ENCODE measurements at places on chromosomes 6 and 20.

DNA sequence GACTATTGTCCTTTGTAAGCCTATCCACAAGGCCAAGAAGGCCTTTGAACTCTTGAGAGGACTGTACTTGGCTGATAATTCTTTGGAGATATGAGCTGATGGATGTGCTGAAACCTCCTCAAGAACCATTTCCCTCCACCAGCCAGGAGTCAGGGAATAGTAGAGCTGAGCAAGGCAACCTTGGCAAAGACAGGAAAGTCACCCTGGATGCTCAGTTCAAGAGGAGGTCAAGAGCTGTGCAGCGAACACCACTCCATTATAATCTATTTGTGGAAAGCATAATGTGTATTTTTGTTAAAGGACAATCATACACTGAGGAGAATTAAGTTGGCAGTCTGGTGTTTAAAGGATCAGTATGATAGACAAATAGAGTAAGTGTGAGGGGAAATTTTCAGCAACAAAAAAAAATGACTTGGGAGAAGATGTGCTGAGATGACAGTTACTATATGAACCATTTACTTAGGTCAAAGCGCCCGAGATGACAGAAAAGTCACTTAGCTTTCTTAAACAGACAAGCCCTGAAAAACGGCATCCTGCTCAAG lies 177.2 kb upstream of the COL21A1 start:
- no peak for DNase-seq

DNA sequence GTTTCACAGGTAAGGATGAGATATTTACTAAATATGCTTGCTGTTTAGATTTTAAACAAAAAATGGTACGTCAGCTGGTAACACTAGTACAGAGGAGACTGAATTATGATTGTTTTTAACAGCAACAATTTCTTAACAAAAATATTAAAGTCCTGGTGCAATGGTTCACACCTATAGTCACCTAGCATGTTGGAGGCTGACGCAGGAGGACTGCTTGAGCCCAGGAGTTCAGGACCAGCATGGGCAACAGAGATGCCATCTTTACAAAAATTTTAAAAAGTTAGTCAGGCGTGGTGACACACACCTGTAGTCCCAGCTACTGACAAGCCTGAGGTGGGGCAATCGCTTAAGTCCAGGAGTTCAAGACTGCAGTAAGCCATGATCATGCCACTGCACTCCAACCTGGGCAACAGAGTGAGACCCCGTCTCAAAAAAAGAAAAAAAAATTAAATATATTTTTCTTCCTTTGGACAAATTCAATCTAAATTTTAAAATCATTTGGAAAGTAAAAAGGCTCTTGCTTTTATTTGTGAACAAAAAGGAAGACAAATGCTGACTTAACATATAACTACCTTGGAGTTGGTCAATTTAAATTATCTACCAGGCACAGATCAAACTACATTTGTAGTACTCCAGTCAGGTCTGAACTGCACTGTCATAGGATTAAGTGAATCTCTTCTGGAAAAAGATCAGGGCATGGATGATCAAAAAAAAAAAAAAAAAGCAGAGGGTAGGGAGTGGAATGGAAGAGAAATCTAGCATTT lies 38.2 kb upstream of the RUNX2 start:
- DNase-seq = no peak

GRCh38 chr20:63215101-63216040 lies 560 bp downstream of the YTHDF1 start:
- DNase-seq = peak; percentile 72

DNA sequence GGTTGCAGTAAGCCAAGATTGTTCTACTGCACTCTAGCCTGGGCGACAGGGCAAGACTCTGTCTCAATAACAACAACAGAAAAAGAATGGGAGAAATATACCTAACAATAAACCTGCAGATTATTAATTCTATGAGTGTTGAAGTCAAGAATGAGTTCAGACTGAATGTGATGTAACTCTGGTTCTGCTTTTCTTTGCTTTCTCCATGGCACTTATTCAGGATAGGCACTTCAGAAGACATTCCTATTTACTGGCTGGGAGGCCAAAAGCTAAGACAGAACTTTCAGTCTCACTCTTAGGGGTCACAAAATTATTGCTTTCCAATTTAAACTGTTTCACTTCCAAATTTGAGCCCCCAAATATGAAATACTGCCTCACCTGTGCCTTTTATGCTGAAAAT lies 15.7 kb upstream of the PRIM2 start:
- DNase-seq = no peak

DNA sequence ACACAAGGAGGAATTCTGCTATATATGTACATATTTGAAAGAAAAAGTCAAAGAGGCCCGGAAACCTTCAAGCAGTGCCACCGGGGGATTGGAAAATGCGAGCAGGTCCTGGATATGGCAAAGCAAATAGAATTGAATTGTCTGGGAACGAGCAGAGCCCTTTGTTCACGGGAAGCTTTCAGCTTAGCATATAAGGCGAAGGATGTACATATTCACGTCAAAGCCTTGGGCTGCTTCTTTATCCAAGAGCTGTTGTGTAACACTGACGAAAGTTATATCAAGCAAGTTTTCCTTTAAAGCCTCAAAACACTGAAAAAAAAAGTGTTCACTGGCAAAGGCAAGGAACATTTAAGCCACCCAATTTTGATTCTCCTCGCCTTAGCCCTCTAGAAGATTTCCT lies 171.0 kb downstream of the GPX5 start:
- no peak for DNase-seq

- DNase-seq = no peak
These were observed 2.8 kb upstream of the COX7A2 start for GRCh38 chr6:75246386-75246785.

GRCh38 chr6:144346719-144347447 lies 61.7 kb downstream of the UTRN start:
- peak; percentile 13 for DNase-seq

- peak; percentile 77 for DNase-seq
These were observed 120.2 kb downstream of the MBOAT1 start for GRCh38 chr6:20092071-20092566.

- DNase-seq = peak; percentile 93
These were observed at the start of gene PYGB for GRCh38 chr20:25247956-25248785. PYGB (plus strand) TSS chr20:25248085; CDS start chr20:25248179, 94 bp downstream.

DNA sequence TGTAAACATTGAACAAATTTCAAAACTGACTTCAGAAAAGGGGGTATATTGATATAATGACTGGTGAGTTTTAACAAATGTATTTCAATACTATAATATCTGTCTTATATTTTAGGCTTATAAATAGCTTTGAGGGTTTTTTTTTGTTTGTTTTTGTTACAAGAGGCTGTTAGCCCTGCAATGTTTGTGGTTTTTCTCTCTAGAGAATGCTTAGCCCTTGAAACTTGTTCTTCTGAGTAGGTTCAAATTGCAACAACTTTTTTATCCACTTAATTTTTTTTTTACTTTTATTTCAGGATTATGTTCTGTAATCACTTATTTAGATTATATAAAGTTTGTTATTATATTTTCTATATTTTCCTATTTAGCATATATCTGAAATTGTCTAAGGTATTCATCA lies 333.2 kb downstream of the RIMS1 start:
- DNase-seq = peak; percentile 27

GRCh38 chr20:3739054-3739925 lies 6.8 kb downstream of the HSPA12B start:
- DNase-seq = no peak

DNA sequence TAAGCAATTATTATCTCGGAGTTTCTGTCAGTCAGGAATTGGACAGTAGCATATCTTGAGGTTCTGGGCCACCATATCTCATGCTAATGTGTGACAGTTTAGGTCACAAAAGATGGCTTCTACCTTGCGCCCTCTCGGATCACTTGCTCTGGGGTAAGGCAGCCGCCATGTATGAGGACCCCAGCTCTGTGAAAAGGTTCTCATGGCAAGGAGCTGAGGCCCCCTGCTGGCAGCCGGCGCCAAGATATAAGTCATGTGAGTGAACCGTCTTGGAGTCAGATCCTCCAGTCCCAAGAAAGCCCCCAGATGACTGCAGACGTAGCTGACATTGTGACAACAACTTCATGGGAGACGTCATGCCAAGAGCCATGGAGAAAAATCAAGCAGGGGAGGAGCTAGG lies 670.8 kb downstream of the KIF16B start:
- DNase-seq = peak; percentile 32

Data from DMS53 (cell line).